PC-3 (cell line): ENCODE measurements at places on chromosomes 4 and X.

DNA sequence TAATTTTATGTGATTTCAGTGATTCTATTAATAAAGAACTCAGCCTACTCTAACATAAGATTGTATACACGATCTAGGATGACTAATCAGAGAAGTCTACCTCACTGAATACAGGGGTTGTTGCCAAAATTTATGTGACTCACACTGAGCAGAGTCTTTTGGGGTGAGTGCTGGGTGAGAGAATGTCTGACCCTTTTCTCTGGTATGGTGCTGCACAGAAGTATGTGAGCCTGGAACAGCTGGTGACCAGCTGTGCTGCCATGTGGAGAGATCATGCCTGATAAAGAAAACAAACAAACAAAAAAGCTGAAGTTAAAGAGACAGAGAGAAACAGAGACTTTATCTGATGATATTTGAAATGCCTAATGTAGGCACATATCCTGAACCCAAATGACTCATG lies 618.1 kb upstream of the GRIA3 start:
- H3K4me1 ChIP-seq = peaks cover 6% of the 10 kb centered on the region; the same call in 1 of the 2 replicates
- H3K27me3 ChIP-seq = no peaks in the 10 kb centered on the region
- no peak overlapping the region for H3K4me3 ChIP-seq
- no peaks in the 10 kb centered on the region for H3K36me3 ChIP-seq
- no peak overlapping the region for H3K27ac ChIP-seq

- peak overlapping the region; percentile 90 for H3K27ac ChIP-seq
- no peaks in the 10 kb centered on the region for H3K36me3 ChIP-seq
- peak; percentile 72 for DNase-seq
These were observed 200.6 kb downstream of the BCOR start for GRCh38 chrX:39896951-39897740.

DNA sequence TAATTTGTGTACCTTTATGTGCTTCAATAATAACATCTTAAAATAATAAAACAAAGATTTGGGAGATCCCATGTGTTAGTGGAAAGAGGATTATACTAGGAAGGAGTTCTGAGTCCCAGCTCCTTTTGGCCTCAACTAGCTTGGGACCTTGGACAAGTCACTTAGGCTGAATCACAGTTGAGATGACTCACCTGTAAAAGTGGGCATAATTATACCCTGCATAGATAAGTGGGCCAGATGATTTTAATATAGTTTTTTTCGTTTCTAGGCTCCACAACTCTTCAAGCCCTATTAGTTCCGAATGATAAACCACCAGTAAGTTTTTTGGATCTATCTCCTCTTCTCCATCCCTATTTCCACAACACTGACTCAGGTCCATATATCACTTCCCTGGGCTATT lies 131.8 kb downstream of the ENOX2 start:
- H3K27ac ChIP-seq = peak overlapping the region; percentile 98
- no peaks in the 10 kb centered on the region for H3K36me3 ChIP-seq
- DNase-seq = peak; percentile 49
- no peaks in the 10 kb centered on the region for H3K27me3 ChIP-seq

GRCh38 chrX:109732807-109733612 lies at the start of gene ACSL4:
Gene ACSL4, minus strand, starts transcription at chrX:109733257. Its CDS starts 49,894 bp downstream, at chrX:109683363.
- peaks cover 20% of the 10 kb centered on the region for H3K4me1 ChIP-seq
- H3K27me3 ChIP-seq = no peaks in the 10 kb centered on the region
- no peaks in the 10 kb centered on the region for H3K36me3 ChIP-seq
- H3K4me3 ChIP-seq = peak within 1 kb of the TSS; percentile 77
- H3K27ac ChIP-seq = peak within 1 kb of the TSS; percentile 0; the same call in 1 of the 2 replicates

DNA sequence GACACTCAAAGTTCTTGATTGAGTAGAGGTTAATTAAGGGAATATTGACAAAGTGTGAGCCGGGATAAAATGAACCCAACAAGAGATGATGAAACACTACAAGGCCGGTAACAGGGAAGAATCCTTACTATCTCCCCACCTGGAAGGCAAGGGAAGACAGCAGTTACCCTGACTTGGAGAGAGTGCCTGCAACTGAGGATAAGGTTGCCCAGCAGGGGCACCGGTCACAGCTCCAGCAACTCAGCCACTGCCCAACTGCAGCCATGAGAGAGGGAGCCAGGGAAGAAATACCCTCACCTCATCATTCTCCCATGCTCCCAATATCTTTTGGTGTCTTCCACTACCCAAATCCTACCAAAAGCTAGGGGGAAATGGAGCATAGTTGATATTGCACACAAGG lies 212.7 kb downstream of the KCTD8 start:
- no peaks in the 10 kb centered on the region for H3K27me3 ChIP-seq
- no peak for DNase-seq
- H3K4me1 ChIP-seq = no peaks in the 10 kb centered on the region
- H3K27ac ChIP-seq = no peak overlapping the region
- no peak overlapping the region for H3K4me3 ChIP-seq
- H3K36me3 ChIP-seq = no peaks in the 10 kb centered on the region

- H3K27ac ChIP-seq = no peak overlapping the region
- H3K4me3 ChIP-seq = no peak overlapping the region
- no peaks in the 10 kb centered on the region for H3K36me3 ChIP-seq
- peaks cover 11% of the 10 kb centered on the region; the same call in 1 of the 2 replicates for H3K4me1 ChIP-seq
These were observed 152.1 kb downstream of the PALLD start for GRCh38 chr4:168648929-168649328.

GRCh38 chr4:79182209-79182608 lies 143.7 kb downstream of the NAA11 start:
- H3K4me3 ChIP-seq = no peak overlapping the region
- H3K27me3 ChIP-seq = no peaks in the 10 kb centered on the region
- no peaks in the 10 kb centered on the region for H3K4me1 ChIP-seq

DNA sequence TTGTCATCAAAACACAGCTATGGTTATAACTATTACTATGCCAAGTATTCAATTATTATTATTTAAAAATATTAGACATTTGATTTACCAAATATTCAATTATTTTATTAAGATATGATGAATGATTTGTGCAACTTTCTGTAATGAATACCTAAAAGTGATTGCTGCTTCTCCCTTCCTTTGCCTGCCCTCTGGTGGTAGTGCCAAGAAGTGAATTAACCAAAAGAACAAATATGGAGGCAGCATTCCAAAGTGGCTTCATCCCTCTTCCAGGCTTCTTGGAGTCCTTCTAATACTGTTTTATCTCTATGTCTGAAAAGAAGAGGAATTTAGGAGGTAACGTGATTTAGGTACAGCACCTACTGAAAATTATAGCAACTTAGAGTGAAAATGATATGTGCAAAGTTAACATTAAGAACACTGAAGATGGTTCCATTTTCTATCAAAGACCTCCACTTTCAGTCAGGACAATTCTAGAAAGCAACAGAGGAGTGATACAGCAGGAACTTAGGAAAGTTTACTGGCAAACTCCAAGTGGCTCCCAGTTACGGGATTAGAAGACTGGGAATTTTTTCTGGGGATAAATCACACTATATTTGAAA lies 43.0 kb downstream of the ENPEP start:
- H3K27me3 ChIP-seq = no peaks in the 10 kb centered on the region
- DNase-seq = peak; percentile 45
- no peak overlapping the region for H3K4me3 ChIP-seq

DNA sequence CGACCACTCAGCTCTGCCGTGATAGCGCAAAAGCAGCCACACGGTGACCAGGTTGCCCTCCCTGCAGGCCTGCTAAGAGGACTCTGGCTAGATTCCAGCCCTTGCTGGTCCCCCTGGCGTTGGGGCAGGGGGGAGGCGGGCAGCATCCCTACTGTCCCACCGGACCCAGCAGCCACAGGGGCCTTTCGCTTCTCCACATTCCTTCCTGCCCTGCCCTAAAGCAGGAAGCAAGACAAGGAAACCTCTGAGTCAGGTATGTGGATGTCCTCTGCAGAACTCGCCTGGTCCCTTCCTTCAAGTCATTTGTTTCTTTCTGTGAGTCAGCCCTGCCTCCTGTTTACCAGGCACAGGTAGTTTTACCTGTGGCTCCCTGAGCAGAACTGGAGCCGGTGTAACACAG lies 60.2 kb upstream of the CLDN34 start:
- H3K4me3 ChIP-seq = peak overlapping the region; percentile 63
- no peaks in the 10 kb centered on the region for H3K27me3 ChIP-seq
- peaks cover 82% of the 10 kb centered on the region for H3K4me1 ChIP-seq
- no peaks in the 10 kb centered on the region for H3K36me3 ChIP-seq
- DNase-seq = peak; percentile 90
